ENCODE measurements at places on chromosomes 16 and 17.
A peak's percentile ranks its signal among the peaks of the same experiment; 100 is the strongest.

- DNase-seq: no peak
Measured at GRCh38 chr17:19673623-19674022, 25.1 kb downstream of the ALDH3A2 start.

DNA sequence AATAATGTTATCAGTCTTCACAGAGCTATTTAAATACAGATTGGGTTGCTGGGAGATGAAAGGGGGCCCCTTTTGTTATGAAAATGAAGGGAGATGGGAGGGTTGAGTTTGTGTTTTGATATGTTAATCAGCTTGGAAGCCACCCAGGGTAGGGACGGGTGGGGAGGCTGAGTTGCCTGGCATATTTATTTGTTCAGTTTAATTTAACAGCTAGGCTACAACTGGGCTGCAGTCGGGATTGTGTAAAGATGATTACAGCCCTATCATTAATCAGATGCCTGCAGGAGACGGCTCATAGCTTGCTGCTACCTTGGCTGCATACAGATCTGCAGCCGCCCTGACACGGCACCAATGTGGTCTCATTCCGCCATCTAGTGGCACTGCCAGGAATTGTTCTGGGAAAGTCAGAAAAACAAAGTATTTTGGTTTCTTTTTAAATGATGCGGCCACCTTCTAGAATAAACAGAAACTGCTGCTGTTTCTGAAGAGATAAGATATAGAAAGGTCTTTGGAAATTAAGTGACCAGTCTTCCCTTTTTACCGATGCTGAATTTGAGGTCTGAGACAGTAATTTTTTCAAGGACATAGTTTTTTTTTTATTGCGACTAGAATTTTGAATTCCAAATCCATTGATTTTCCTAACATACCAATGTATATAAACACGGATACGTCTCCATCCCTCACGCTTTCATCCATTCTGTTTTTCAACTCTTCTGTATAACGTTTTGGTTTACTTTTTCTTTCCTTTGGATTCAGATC is 458.0 kb upstream of the ASIC2 start:
- peak; percentile 73 for DNase-seq

GRCh38 chr17:3510090-3510489 is 34.3 kb downstream of the ASPA start:
- DNase-seq: no peak

DNA sequence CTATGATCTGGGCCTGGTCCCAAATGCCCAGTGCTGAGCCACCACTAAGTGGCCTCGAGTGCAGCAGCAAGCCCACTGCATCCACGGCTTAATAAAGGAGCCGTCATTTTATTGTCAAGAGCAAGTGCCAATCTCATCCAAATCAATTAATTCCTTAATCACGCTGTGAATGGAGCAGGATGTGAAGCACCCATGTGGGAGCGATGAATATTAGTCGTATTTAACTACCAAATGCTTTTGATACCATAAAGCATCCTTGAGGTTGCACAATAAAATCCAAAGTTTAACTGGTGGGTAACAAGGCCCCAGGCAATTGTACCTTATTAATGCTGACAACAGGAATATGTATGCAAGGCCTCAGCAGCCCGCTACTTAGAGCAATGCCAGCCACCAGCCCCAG is 226.0 kb upstream of the C16orf82 start:
- DNase-seq: no peak

DNA sequence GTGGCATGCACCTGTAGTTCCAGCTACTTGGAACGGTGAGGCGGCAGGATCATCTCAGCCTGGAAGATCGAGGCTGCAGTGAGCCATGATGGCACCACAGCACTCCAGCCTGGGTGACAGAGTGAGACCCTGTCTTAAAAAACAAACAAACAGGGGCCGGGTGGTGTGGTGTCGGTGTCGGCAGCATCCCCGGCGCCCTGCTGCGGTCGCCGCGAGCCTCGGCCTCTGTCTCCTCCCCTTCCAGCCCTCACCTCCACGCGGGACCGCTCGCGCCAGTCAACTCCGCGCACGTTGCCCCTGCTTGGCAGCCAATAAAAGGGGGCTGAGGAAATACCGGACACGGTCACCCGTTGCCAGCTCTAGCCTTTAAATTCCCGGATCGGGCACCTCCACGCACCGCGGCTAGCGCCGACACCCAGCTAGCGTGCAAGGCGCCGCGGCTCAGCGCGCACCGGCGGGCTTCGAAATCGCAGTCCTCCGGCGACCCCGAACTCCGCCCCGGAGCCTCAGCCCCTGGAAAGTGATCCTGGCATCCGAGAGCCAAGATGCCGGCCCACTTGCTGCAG is 204.7 kb downstream of the CDRT15L2 start:
- DNase-seq: no peak

DNA sequence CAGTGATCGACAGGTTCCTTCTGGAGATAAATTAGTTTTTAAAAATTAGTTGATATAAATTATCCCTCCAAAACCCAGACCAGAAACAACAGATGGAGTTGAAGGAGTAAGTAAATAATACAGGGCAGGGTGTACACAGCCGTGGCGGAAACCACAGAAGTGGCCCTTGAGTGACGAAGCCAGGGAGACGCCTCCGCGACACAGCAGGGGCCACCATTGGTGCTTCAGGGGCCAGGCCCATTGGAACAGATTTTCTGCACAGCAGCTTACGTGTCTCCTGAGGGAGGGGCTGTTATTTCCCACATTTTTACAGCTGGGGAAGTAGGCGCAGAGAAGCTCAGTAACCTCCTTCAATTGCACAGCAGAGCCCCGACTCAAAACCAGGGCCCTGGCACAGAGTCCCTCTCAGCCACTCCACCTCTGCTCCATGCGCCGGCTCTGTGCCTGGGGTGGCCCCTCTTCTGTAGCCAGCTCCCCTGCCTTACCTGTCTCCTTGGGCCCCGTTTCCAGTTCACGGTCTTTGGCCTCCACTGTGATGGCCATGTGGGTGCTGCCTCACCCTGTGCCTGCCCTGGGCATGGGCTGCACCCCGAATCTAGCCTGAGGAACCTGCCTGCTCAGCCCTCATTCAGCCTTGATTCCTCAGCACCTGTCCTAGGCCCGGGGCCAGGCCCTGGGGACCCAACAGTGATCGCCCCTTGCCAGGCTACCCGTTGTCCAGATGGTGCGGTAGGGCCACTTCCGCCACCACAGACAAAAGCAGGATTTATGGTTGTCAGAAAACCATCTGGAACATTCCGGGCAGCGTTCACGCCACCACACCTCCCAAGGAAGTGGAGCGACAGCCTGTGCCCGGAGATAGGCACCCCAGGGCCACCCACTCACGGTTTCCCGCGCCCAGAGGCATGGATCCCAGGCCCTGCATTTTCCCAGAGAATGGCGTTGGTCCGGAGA is 128.5 kb upstream of the GSE1 start:
- no peak for DNase-seq

DNA sequence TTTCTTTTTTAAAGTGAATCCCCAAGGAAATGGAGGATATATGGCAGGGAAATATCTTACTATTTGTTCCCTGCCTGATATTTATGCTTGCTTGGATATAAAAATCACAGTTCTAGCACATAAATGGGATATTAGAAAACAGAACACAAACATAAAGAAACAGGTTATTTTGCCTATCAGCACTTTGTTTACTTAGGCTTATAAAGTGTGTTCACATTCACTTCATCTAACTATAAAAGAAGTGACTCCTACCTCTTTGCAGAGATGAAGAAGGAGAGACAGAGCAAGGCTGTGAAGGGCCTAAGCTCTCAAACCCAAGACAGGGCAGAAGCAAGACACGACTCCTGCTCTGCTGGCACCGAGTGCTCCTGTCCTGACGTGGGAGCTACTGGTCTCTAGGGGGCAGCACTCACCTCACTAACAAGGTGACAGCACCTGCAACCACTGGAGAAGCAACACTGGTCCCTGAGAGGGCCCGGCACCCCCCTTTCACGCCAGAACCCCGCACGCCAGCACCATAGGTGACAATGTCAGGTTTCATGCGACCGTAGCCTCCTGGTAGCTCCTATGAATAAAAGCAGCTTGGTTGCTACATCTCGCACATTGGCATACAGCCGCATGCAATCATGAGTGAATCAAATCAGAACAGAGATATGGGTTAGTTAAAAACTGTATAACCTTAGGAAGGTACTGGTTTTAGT is 32.0 kb downstream of the MBTPS1 start:
- peak; percentile 88 for DNase-seq

All from GM12865 (cell line).